ENCODE measurements at places on chromosomes 5 and 9.

GRCh38 chr9:72807765-72808445 is 144.9 kb downstream of the ALDH1A1 start:
- no peaks in the 10 kb centered on the region for H3K27me3 ChIP-seq
- no peak overlapping the region for H3K4me3 ChIP-seq
- no peaks in the 10 kb centered on the region for H3K4me1 ChIP-seq

GRCh38 chr9:100340224-100340623 is 12.5 kb downstream of the TEX10 start:
- H3K36me3 ChIP-seq: peaks cover 16% of the 10 kb centered on the region
- no peaks in the 10 kb centered on the region for H3K4me1 ChIP-seq
- no peak overlapping the region for H3K4me3 ChIP-seq
- no peak for DNase-seq
- no peaks in the 10 kb centered on the region for H3K27me3 ChIP-seq

- DNase-seq: no peak
- H3K27ac ChIP-seq: no peak overlapping the region
- no peak overlapping the region for H3K4me3 ChIP-seq
- H3K27me3 ChIP-seq: no peaks in the 10 kb centered on the region
These were observed 233.2 kb downstream of the FBXL17 start for GRCh38 chr5:108148715-108149139.

DNA sequence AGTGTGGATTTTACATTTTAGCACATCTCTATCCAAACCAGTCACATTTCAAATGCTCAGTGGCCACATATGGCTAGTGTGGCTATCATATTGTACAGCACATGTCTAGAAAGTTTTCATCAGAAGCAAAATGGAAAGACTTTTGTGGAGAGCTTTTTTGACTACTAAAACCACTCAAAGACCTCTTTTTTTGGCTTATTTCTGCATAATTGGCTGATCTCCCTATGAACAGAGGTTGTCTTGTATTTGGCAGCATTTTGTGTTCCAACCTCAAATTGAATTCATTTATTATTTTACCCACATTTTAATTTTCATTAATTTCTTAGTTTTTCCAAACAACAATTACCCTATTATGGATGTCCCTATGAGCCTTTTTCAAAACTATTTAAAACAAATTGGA is 395.7 kb downstream of the TLE1 start:
- no peak for DNase-seq
- H3K27ac ChIP-seq: no peak overlapping the region
- no peaks in the 10 kb centered on the region for H3K36me3 ChIP-seq
- H3K4me3 ChIP-seq: no peak overlapping the region
- H3K4me1 ChIP-seq: no peaks in the 10 kb centered on the region
- H3K27me3 ChIP-seq: no peaks in the 10 kb centered on the region

DNA sequence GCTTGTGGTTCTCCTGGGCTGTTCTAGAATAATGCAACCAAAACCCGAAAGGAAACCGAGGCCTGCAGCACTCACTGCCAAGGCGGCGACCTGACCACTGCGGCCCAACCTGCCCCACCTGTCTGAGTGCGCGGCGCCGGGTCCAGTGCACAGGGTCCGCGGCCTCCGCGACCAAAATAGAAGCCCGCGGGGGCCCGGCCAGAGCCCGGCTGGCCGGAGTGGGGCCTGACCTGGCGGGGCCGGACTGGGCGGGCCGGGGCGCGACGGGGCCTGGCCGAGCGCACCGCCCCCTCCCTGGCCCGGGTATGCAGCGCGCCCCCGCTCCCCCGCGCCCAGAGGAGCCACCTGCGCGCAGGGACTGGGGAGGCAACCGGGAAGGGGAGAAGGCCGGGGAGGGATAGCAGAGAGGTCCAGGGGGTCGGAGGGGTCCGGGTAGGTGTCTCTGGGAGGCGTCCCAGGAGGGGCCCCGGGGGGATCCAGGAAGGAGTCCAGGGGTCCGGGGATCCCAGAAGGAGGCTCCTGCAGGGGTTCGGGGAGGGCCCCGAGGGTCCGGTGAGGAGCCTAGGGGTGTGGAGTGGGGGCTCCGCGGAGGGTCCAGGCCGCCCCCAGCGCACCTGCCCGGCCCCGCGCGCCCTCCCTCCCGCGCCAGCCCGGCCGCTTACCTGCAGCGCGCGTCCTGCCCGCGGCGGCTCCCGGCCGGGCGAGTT is 503 bp downstream of the SEMA4D start:
- no peaks in the 10 kb centered on the region for H3K36me3 ChIP-seq
- H3K4me1 ChIP-seq: peaks cover 12% of the 10 kb centered on the region
- H3K27ac ChIP-seq: peak overlapping the region; percentile 61
- no peaks in the 10 kb centered on the region for H3K27me3 ChIP-seq
- DNase-seq: no peak

DNA sequence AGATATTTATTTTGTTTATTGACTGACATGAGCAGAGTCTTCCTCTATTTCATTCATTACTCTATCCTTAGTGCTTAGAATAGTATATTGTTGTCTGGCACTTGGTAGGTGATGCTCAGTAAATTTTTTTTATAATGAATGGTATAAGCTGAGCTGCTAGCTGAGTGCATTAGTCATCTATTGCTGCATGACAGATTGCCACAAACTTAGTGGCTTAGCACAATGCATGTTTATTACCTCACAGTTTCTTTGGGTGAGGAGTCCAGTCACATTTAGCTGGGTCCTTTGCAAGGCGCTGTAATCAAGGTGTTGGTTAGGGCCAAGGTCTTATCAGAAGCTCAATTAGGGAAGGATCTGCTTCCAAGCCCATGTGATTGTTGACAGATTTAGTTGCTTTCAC is 23.1 kb downstream of the SMAD5 start:
- H3K4me1 ChIP-seq: no peaks in the 10 kb centered on the region
- no peak for DNase-seq
- no peaks in the 10 kb centered on the region for H3K27me3 ChIP-seq
- no peak overlapping the region for H3K27ac ChIP-seq
- H3K36me3 ChIP-seq: peaks cover 11% of the 10 kb centered on the region
- no peak overlapping the region for H3K4me3 ChIP-seq

GRCh38 chr9:28774433-28775235 is 1201.4 kb upstream of the C9orf72 start:
- H3K36me3 ChIP-seq: no peaks in the 10 kb centered on the region
- peak; percentile 22 for DNase-seq
- no peak overlapping the region for H3K4me3 ChIP-seq
- H3K4me1 ChIP-seq: no peaks in the 10 kb centered on the region
- no peaks in the 10 kb centered on the region for H3K27me3 ChIP-seq

GRCh38 chr5:69230181-69230580 is 4.5 kb upstream of the CDK7 start:
- H3K4me3 ChIP-seq: no peak overlapping the region
- no peak overlapping the region for H3K27ac ChIP-seq
- no peak for DNase-seq
- H3K36me3 ChIP-seq: peaks cover 8% of the 10 kb centered on the region

GRCh38 chr5:54643685-54644106 is 126.1 kb downstream of the SNX18 start:
- DNase-seq: peak; percentile 8
- H3K27ac ChIP-seq: no peak overlapping the region
- no peak overlapping the region for H3K4me3 ChIP-seq
- H3K36me3 ChIP-seq: no peaks in the 10 kb centered on the region
- no peaks in the 10 kb centered on the region for H3K27me3 ChIP-seq

- no peaks in the 10 kb centered on the region for H3K36me3 ChIP-seq
- H3K27me3 ChIP-seq: no peaks in the 10 kb centered on the region
- H3K4me3 ChIP-seq: no peak overlapping the region
- DNase-seq: no peak
These were observed 61.7 kb upstream of the ELAVL2 start for GRCh38 chr9:23887781-23888180.

GRCh38 chr5:128081111-128081851 is 2.3 kb upstream of the SLC12A2 start:
- H3K27me3 ChIP-seq: no peaks in the 10 kb centered on the region
- peaks cover 25% of the 10 kb centered on the region for H3K4me1 ChIP-seq
- peak overlapping the region; percentile 75 for H3K4me3 ChIP-seq
- no peaks in the 10 kb centered on the region for H3K36me3 ChIP-seq
- peak overlapping the region; percentile 97 for H3K27ac ChIP-seq

GRCh38 chr9:94638335-94639060 is 820 bp downstream of the FBP1 start:
- no peaks in the 10 kb centered on the region for H3K4me1 ChIP-seq
- H3K27me3 ChIP-seq: no peaks in the 10 kb centered on the region
- no peak for DNase-seq

- no peaks in the 10 kb centered on the region for H3K27me3 ChIP-seq
- H3K27ac ChIP-seq: no peak overlapping the region
- H3K36me3 ChIP-seq: no peaks in the 10 kb centered on the region
- no peaks in the 10 kb centered on the region for H3K4me1 ChIP-seq
- H3K4me3 ChIP-seq: no peak overlapping the region
- no peak for DNase-seq
These were observed 498.6 kb downstream of the CAAP1 start for GRCh38 chr9:26394025-26394424.

DNA sequence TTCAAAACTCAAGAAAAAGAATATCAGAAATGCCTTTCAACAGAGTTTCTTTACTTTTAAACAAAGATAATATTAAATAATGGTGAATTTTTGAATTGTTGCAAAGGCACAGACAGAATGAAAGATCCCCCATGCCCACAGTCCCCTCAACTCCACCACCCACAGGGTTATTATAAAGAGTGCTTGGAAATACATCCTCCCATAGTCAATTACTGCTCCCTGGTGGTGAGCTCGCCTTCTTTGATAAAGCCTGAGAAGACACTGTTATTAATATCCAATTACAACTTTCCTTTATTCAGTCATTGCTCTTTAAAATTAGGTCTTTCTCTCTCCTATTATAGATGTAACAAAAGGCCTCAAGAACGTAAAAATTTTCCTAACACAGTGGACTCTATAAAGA is 490.2 kb upstream of the RORB start:
- DNase-seq: no peak
- no peak overlapping the region for H3K4me3 ChIP-seq
- no peaks in the 10 kb centered on the region for H3K4me1 ChIP-seq
- H3K27ac ChIP-seq: no peak overlapping the region

DNA sequence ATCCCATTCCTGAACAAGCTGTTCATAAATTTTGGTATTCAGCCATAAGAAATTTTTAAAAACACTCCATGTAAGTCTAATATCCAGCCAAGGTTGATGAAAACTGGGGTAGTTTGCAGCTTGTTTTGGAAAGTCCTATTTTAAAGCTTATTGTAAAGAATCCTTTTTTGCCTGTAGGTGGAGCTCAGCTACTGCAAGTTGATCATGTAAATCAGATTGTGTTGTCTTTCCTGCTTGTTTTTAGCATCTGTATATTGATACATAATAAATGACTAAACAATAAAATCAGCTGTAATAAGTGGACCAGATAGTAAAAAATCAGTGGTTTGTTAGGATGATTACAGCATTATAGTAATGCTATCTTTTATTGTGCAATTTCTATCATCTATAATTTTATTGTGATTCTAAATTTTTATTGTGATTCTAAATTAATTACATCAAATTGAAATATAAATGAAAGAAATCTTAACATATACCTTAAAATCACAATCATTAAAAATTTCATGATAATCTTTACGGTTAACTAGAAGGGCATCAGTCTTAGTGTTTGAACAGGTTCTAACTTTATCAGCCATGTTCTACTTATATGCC is 42.4 kb downstream of the CWC27 start:
- H3K36me3 ChIP-seq: no peaks in the 10 kb centered on the region
- no peaks in the 10 kb centered on the region for H3K27me3 ChIP-seq
- DNase-seq: peak; percentile 37
- no peak overlapping the region for H3K27ac ChIP-seq
- no peaks in the 10 kb centered on the region for H3K4me1 ChIP-seq

- H3K4me3 ChIP-seq: no peak overlapping the region
- no peaks in the 10 kb centered on the region for H3K4me1 ChIP-seq
These were observed 52.5 kb downstream of the ANKDD1B start for GRCh38 chr5:75663579-75664284.

DNA sequence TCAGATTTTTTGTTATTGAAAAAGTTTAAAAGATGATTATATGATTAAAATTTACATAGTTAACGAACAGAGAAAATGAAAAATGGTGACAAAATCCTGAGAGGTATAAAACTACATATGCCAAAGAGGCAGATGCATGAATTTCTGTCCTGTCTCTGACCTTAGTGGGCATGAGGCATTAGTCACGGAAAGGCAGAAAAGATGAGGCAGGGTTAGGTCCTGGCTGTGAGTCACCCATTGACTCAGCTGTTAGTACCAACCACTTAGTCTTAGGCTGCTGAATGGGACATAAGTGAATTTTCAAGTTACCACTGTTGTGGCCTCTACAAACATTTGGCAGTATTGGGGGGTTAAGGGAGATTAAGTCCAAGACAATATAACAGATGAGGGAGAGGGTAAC is 33.1 kb downstream of the RASA1 start:
- peaks cover 12% of the 10 kb centered on the region for H3K4me1 ChIP-seq
- peak; percentile 81 for DNase-seq
- no peak overlapping the region for H3K27ac ChIP-seq
- H3K4me3 ChIP-seq: no peak overlapping the region
- H3K36me3 ChIP-seq: no peaks in the 10 kb centered on the region

- no peaks in the 10 kb centered on the region for H3K27me3 ChIP-seq
- no peak for DNase-seq
- H3K27ac ChIP-seq: no peak overlapping the region
- H3K36me3 ChIP-seq: no peaks in the 10 kb centered on the region
- H3K4me1 ChIP-seq: no peaks in the 10 kb centered on the region
- no peak overlapping the region for H3K4me3 ChIP-seq
These were observed 40.3 kb downstream of the UBTD2 start for GRCh38 chr5:172243302-172243701.

DNA sequence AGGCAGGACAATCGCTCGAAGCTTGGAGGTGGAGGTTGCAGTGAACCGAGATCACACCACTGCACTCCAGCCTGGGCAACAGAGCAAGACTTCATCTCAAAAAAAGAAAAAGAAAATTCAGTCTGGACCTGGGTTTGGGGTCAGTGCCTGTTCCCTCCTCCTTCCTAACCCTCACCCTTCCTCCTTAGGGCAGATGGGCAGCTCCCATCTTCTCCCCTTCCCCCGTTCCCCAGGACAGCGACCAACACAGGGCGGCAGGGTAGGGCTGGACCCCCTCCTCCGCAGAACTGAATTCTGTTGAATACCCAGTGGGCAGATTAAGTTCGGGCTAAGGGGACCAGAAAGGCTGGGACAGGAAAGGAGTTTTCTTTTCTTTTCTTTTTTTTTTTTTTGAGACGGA is 1.5 kb upstream of the RMND5B start:
- H3K36me3 ChIP-seq: no peaks in the 10 kb centered on the region
- H3K4me3 ChIP-seq: no peak overlapping the region
- no peak for DNase-seq
- H3K27ac ChIP-seq: no peak overlapping the region
- peaks cover 15% of the 10 kb centered on the region for H3K4me1 ChIP-seq

DNA sequence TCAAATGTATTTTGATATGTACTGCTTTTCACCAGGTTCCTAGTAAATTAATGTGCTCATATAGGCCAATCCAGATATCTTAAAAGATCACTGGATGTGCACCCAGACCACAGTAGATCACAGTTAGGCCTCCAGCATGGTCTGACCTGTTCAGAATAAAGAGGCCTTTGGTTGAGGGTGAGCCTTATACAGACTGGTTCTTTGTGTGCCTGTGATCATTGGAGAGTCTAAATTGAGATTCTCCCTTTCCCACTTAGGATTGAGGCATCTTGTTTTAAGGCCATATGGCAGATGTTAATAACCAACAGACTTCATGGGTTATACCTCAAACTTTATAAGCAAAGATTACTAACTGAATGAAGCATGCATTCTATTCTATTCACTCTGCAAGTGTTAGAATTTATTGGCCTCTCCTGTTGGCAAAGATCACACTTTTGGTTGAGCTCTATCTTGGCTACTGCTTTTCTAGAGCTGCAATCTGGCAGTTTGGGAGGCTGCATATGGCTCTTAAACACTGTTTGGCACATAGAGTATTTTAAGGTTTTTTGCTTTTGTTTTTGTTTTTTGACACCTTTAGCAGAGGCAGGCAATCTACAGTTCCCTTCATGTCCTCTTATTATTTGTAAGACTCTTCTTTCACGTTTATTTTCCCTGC is 8.5 kb downstream of the CHSY3 start:
- H3K27ac ChIP-seq: no peak overlapping the region
- no peak overlapping the region for H3K4me3 ChIP-seq
- no peaks in the 10 kb centered on the region for H3K4me1 ChIP-seq
- DNase-seq: no peak
- H3K36me3 ChIP-seq: no peaks in the 10 kb centered on the region
